Stomach (tissue), 19 donors: ENCODE measurements at places on chromosomes 2 and 18. TPM values are rescaled to one million over a fixed set of nuclear protein-coding genes. Genes with fewer than 3 reads are reported as not detected.

Gene ARHGEF33
- under 0.01 TPM for total RNA-seq

Gene AQP4
- 115 TPM for total RNA-seq

Gene PCARE
- total RNA-seq, result not detected

Gene BOLL
- not detected for total RNA-seq

Gene C2orf74
- total RNA-seq, result 1.8 TPM

Gene SPC25
- not detected for total RNA-seq

DNA sequence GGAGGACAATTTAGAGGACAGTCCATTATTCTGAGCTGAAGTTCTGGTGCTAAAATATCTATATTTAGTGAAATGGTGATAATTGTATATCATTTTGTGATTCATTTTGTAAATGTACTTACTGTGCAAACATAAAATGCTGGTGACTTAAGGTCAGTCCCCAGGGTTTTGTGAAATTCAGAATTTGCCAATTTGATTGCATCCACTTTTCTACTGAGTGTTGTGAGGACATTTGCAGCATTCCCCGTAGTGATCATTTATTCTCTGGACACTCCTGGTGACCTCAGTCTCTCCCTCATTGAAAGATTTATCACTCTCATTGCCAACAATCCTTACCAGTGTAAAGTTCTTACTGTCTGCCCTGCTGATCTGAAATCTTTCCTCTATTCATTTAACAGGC is 98.2 kb downstream of the SOCS6 start:
- no peak for DNase-seq

- no peak for DNase-seq
Observed at GRCh38 chr18:43017622-43018021, 97.9 kb downstream of the RIT2 start.

DNA sequence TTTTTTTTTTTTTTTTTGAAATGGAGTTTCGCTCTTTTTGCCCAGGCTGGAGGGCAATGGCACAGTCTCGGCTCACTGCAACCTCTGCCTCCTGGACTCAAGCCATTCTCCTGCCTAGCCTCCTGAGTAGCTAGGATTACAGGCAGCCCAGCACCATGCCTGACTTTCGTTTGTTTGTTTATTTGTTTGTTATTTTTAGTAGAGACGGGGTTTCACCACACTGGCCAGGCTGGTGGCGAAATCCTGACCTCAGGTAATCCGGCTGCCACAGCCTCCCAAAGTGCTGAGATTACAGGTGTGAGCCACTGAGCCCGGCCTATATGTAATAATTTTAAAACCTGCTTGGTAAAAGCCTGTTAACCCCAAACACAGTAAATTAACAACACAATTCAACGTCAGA is 435.7 kb downstream of the LRRTM4 start:
- DNase-seq, result no peak

GRCh38 chr2:150963336-150963735 is 298.3 kb downstream of the RBM43 start:
- no peak for DNase-seq

DNA sequence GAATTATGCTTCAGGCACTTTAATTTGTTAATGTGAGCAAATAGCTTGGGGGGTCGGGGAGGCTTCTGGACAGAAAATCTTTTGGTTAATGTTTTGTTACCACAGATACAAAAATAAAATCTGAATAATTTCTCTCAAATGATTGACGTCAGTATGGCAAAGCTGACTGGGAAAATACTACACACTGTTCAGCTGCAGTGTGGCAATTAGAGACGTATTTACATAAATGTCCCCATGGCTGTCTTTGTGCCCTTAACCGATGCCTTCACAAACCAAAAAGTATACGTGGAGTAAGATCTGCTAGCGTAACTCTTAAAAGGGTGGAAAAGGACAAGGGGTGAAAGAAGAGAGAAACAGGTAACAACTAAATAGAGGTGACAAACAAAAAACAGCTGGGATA is 83.4 kb downstream of the ACTR2 start:
- no peak for DNase-seq

DNA sequence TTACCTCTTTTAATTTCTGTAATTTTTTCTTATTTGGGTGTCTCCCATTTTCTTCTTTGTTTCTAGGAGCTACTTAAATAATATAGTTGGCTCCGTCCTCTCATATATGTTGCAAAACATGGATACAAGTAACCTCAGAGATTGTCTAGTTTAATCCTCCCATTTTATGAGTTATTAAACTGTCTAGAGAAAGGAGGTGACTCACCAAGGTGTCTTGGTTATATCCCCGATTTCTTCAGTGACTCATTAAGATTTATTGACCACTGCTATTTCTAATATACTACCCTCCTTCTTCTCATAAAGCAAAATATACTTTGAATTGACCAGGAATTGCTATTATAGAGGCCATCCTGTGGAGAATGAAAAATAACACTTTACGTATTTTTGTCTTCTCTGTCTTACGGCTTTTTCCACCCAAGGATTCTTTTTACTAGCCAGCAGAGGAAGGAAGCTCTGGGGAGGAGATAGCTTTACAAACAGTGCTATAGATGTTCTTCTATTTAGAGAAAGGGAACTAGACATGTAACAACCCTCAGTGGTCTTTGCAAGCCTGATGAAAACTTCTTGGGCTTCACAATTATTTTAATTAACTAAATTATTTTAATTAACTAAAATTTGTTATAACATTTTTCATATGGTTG is 300.4 kb upstream of the TNP1 start:
- DNase-seq, result no peak

DNA sequence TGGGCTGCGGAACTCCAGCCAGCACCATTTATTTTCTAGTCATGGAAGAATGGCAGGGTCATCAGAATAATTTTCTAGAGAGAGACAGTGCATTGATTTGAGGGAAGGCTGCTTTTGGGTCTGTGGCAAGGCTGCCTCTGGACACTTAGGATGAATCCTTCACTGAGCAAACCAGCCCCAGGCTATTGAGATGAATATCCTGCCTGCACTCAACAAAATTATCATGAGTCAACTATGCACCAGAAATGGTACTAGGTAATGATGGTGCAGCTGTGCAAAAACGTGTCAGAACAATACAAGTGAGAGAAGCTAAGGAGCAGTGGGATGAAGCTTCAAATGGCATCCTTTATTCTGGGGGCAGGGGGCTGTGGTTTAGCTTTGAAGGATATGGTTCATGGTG is 115.8 kb downstream of the SPHKAP start:
- DNase-seq, result no peak

- peak; percentile 72 for DNase-seq
Observed at GRCh38 chr2:164954954-164955701, at the start of gene SLC38A11. SLC38A11 (minus strand) TSS chr2:164955525; CDS start chr2:164955247, 278 bp downstream.

DNA sequence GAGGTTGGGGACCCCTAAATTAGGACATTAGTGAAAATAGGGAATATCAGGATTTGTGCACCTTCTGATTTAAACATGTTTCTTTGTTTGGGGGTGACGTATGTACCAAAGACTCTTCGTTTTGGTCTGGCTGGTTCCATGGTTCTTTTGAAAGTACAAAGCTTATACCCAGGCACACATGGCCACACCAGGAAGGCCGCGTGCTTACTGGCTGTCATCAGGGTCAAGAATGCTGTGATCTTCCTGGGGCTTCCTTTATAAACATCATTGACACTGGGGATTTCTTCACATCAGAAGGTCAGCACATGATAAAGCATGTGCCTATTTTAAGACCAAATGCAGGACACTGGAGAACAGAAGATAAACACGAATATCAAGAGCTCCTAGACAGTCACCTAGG is 230.6 kb upstream of the ID2 start:
- no peak for DNase-seq

DNA sequence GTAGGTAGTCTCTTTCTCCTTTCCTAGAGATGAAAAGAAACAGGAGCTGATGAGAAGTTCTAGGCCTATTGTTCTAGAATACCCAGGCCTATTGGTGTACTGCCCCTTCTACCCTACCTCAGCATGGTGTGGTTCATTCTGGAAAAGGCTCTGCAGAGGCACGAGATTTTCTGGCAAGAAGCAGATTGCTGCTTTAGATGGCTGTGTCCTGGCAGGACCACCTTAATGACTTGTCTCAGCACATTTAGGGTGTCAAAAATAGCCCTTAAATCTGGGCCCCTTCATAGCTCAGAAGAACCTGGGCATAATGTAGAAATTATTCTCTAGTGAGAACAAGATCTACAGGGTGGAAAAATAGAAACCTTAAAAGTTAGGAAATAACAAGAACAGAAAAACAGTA is 87.9 kb downstream of the BCL2L11 start:
- DNase-seq, result no peak

- DNase-seq, result no peak
Observed at GRCh38 chr18:59123588-59124369, 15.9 kb upstream of the SEC11C start.
